Stimulated activated CD4-positive, alpha-beta T cell treated with anti-CD3 and anti-CD28 coated beads, Interleukin-12 subunit alpha, Interleukin-12 subunit beta, amount 100 ng/mL, for 24 hours (primary cell): ENCODE measurements at places on chromosomes 4 and X.
A peak's percentile ranks its signal among the peaks of the same experiment; 100 is the strongest.

GRCh38 chrX:132227383-132228112 is 8.3 kb upstream of the RAP2C start:
- no peak for DNase-seq

DNA sequence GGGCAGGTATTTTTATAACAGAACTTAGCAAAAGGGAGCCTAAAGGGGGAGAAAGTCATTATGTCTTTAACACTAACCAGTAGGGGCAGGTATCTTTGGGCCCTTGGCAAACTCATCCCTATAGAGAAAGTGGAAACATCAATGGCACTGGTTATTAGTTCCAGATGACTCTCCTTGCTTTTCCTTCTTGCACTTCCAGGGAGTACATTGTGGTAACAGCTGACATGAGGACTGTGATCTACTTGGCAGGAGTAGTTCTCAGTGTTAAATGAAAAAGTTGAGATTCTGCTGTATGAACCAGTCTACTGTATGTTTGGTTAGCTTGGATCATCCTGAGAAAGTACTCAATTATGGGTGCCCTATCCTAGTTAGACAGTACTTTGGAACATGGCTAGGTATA is 93.6 kb downstream of the ATXN3L start:
- no peak for DNase-seq

- no peak for DNase-seq
Observed at GRCh38 chr4:53321151-53321983, 44.5 kb downstream of the SCFD2 start.

- DNase-seq = no peak
Observed at GRCh38 chrX:48522291-48522690, 683 bp downstream of the EBP start.

- no peak for DNase-seq
Observed at GRCh38 chr4:98293104-98293887, 32.1 kb downstream of the RAP1GDS1 start.

DNA sequence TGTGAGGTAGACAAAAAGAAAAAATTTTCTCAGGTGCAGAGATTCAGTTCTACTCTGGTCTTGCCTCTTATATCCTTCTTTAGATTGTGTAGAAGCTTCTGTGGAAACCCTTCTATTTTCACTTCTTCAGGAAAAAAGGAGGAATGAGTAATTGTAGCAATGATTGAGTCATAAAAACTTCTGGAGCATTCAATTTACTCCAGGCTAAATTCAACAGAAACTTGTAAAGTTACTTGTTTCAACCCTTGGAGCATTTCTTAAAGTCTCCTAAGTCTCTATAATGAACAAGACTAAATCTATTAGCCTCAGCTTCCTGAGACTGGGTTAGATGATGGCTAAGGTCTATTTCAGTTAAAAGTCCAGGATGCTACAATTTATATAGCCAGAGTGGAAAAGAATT is 29.9 kb downstream of the BOD1L1 start:
- no peak for DNase-seq

GRCh38 chr4:56464581-56464980 is 2.8 kb upstream of the SRP72 start:
- no peak for DNase-seq

GRCh38 chr4:129438456-129438981 is 342.6 kb downstream of the C4orf33 start:
- DNase-seq = no peak

DNA sequence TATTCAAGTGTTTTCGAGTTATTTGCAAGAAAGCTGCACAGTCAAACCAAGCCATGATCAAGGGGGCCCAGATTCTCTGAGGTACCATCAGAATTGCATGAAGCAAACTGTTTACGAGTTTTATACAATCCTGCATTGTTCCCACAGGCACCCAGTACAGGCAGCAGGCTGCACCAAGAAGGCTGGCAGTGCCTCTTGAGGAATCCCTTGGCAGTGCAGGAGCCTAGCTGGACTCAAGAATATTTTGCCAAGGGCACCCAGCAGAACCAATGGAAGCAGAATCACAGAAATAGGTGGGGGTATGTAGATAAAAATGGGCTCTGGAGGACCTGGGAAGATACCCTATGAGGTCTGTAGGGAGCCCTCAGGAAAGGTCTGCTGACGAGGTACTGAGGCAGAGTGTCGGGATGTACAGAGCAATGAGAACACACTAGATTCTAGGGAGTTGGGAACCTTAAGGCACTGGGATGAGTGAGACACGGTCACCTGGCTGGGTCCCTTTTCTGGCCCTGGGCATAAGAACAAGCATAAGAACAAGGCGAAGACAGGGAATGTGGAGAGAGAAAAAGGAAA is 2.5 kb upstream of the PLP1 start:
- DNase-seq = no peak

DNA sequence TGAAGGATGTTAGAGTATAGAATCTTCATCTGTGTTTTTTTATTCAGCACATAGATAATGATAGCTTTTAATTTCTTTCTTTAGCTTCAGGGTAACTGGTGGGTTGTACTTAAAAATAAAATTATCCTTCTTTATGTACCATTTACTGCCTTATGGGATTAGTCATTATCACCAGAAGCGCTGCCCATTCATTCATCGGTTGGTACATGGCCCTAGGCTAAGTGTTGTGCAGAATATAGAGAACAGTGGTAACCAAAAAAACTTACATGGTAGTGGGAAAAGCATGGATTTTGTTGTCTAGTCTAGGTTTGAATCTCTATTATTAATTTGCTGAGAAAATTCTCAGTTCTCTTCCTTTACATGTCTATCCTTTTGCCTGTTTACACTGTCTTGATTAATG is 43.5 kb upstream of the PDE5A start:
- DNase-seq = no peak

- DNase-seq = no peak
Observed at GRCh38 chrX:68833855-68834331, 5.1 kb downstream of the EFNB1 start.

DNA sequence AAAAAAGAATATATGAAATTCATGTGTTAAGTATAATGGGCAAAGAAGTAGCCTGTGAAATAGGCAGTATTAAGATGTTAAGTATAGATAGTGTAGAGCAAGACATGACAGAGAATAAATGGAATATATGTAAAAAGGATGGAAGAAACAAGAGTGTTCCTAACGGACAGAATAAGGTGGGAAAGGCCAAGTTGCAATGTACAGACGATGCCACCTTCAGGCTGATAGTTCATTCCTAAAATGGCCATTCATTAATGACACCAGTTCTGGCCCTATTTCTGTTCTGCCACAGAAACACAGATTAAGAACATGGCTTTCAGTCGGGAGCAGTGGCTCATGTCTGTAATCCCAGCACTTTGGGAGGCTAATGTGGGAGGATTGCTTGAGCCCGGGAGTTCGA is 4.4 kb upstream of the FAM184B start:
- DNase-seq = no peak

DNA sequence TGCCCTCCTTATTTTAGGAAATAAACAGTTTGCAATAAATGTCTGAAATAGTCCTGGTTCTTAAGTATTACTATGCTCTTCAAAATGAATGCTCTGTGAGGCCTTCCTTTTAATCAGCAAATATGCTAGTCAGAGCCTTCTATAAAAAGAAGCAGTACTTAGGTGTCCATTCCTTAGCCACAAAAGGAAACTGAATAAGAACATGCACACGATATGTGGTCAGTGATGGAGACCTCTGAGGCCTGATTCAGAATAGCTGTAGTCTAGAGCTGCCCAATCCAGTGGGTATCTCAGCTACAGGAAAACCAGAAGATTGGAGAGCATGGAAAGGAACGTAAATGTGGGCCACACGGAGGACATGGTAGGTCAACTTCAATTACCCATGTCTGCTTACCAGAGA is 141.8 kb downstream of the RASL11B start:
- no peak for DNase-seq

DNA sequence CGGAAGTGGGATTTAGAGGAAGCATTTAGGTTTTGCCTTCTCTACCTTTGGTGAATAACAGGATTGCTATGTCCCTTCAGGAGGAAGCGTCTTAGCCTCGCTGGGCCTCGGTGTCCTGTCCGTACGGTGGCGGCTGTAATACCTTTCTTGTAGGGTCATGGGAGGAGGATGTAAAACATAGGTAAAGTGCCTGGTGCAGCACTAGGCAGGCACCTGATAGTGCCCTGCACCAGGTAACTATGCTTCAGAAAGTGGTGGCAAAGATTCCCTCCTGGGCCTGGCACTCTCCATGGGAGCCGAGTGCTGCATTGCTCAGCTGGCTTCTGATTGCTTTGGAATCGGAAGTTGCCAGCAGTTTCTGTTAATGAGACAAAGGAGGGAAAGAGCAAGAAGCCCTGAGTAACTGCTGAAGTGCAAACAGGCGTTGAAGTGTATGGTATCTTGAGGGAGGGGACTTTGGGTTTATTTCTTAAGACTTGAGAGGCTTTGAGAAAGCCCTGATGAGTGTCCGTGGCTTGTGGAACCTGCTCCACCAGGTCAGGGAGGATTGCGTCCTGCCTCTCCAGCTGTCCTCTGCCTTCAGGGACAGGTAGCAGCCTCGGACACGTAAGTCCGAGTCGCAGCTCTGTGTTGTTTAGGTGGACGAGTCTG is 45.8 kb downstream of the TBC1D14 start:
- DNase-seq = no peak

GRCh38 chr4:76059750-76060149 is 14.8 kb upstream of the ART3 start:
- DNase-seq = no peak

DNA sequence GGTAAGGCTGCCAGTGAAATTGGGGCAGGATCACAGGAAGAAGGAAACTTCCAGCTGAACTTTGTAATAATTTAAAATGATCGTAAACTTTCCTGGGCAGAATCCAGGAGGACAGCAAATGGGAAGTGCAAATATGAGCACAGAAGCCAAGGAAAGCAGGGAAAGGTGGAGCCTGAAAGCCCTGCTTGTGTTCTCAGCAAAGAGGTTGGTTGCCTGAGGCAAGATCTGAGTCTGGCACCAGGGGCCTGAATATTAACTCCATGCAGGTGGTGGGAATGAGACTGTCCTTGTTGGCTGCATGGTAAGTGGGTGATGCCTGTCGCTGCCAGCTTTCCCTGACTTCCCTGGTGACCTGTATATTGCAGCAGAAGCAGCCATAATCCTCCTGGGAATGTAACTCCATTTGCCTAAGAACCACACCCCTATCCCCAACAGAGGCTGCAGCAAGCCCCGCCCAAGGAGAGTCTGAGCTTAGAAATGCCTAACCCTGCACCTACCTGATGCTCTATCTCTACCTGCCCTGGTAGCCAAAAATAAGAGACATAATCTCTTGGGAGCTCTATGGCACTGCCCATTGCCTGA is 132.0 kb upstream of the HDX start:
- DNase-seq = no peak

DNA sequence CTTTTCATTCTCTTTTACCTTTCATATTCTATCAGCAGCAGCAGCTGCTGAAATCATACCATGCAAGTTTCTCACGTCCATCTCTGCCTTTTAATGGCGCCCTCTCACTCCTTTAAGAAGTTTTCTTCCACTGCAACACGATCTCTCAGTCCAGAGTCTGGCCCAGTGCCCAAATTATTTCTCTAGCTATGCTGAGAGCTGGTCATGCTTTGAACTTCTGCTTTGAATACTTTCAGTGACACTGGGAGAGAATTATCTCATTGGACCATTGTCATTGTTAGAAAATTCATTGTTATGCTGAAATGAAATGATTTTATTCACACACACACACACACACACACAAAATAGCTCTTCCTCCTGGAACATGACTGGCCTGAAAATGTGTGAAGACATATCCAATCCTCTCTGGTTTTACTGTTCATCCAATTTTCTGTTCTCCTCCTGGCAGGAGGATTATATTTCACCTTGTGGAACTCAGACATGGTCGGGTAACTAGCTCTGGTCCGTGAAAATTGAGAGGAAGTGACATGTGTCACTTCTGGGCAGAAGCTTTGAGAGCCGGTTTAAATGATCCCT is 1.3 kb upstream of the PDHA1 start:
- no peak for DNase-seq

- no peak for DNase-seq
Observed at GRCh38 chr4:69876071-69876470, 16.1 kb upstream of the SULT1E1 start.

DNA sequence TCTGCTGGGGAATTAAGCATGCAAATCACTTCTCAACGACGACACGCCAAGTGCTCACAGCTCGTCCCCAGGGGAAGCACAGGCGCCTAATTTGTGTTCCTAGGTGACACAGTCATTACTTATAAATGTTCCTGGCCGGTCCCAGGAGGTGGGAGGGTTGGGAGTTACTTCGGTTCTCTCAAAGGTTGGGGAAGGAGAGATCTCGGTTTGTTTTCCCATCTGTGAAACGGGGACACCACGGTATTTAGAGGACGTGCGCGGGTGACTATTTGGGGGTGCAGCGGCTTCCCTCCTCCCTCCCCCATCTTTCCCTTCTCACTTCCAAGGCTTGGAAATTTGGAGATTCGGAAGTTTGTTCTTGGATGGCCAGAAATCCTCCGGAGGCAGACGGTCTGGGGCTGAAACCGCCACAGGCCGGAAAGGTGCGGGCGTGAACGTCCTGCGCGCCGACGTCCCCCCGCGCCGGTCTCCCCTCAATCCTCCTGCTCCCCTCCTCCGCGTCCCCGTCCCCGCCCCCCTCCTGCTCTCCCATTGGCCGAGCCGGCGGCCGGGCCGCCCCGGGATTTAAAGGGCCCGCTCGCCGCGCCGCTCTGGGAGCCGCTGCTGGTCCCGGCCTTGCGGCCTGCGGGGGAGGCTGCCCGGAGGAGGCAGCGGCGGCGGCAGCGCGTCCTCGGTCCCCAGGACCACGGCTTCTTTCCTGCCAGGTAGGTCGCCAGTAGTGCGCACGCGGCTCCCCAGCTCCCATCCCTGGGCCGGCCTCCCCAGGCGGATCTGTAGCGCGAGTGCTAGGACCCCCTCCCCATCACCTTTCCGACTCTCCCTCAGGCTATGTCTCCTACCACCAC is at the start of gene PORCN:
PORCN (plus strand) TSS at position 593 of the 845 bp plus-strand sequence. CDS start 829 bp downstream, outside the sequence.
- peak; percentile 61 for DNase-seq

DNA sequence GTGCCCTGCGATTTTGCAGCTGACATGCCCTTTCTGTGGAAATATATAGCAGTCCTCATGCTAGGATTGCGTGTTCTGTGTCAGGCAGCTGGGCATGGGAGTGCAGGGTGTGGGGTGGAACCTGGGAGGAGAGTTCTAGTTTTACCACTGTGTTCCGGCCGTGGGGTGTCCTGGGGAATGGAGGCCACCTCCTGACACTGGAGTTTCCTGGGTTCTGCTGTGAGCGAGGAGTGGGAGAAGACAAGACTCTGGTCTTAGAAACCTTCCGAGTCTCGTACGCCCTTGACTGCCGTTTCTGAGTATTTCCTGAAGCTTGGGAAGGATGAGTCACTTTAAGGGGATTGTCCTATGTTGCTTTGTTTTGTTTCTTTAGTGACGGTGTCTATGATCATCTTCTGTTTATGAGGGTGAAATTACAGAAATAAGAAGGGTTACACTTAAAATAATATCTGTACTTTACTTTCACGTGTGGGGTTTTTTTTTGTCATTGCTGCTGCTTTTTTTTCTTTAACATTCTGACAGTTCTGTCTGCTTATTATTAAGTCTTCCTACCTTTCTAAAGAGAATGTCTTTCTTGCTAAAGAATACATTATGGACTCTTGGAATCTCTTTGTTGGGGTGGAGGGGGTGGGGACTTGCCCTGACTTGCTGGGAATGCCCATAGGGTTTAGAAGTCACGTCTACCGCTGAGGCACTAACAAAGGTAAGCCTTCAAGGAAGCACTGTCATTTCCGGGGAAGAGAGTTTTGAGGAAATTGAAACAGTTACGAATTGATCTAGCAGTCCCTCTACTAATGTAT is 19.1 kb downstream of the CD99 start:
- DNase-seq = no peak
